ENCODE measurements at places on chromosomes 7 and 10. TPM values are rescaled to one million over a fixed set of nuclear protein-coding genes. Genes with fewer than 3 reads are reported as not detected.

The SFRP4 gene
- not detected for total RNA-seq

DNA sequence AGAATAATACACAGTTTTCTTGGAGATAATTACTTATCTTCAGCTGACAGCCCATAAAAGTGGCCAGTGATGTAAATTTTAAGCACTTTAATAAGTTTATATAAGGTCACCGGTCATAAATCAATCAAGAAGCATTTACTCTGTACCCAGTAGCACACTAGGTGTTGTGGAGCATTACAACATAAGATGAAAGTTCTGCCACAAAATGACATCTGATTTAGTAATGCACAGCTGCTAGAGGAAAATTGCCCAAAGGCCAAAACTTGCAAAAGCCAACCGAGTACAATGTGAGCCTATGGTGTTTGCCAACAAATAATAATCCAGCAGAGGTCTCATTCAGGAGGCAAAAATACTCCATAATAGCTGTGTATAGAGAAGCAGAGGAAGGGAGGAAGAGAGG, 63.6 kb downstream of the GPR37 start:
- no peak for DNase-seq

DNA sequence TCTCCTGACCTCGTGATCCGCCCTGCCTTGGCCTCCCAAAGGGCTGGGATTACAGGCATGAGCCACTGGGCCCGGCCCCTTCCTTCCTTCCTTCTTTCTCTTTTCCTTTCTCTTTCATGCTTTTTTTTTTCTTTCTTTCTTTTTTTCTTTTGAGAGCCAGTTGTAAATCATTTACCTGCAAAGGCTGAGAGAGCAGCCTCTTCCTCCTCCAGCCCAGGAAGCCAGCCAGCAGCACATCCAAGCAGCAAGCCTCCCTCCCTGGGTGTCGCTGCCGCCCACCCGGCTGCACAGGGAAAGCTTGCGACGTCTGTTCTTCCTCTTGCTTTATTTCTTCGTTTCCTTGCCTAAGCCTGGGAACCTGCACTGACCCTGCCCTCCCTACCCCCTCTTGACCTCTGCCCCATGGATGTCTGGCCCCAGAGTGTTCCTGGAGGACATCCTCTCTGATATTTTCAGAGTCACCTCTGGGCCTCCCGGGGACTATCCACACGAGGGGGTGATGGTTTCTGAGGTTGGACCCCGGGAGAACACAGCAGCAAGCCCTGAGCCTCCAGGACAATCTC, 62.8 kb upstream of the MYL10 start:
- no peak for DNase-seq

DNA sequence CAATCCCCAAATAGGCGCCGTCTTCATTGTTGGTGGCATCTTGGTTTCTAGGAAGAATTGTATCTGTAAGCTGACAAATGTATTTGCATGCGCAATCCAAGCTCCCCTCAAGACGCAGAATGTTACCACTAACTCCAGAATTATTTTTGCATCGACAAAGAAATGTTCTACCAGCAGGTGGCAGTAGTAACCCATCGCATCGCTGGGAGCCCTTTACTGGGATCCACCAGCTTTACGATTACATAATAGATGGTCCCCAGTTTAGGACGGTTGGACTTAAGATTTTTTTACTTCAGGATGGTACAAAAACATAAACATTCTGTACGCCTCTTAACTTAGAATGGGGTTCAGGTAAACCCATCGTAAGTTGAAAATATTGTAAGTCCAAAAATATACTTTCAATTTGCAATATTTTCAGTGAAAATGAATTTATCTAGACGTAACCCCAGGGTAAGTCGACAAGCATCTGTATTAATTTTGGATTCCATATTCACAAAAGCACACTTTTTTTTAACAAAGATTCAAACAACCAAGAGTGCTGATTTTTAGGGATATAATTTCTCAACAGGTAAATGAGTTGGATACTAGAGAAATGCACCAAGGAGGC, 114.0 kb upstream of the COBL start:
- peak; percentile 78 for DNase-seq

DNA sequence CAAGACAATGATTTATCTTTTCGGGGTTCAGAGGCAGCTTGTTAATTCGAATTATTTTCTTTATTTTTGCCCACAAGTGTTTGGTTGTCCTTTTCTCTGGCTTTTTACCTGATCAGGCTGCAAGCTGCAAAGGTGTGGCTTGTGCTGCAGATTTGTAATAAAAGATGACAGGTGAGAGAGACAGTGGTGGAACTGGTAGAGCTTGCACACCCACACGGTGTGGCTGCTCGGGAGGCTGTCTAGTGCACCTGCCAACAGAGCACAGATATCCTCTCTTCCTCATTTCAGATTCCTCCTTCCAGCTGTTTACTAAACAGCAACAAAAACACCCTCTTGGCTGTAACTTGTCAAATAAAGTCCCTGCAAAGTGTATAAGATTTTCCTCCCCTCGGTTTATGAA, 9.2 kb downstream of the GJD4 start:
- DNase-seq, result no peak

DNA sequence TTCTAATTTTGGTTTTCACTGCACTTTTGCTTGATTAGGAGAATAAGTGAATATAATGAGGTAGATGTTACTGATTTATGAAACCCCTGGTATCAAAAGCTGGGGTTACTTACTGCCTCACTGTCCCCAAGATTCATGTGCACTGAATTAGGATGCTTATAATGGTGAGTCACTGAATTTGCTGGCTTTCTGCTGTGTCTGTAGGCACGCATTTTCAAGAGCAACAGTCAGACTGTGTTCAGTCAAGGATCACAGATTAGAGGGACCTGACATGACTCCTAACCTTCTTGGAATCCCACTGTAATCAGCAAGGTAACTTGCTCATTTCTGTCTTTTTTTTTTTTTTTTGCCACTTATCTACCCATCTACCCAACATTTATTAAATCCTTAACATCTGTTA, 59.7 kb downstream of the GPR85 start:
- DNase-seq, result no peak

DNA sequence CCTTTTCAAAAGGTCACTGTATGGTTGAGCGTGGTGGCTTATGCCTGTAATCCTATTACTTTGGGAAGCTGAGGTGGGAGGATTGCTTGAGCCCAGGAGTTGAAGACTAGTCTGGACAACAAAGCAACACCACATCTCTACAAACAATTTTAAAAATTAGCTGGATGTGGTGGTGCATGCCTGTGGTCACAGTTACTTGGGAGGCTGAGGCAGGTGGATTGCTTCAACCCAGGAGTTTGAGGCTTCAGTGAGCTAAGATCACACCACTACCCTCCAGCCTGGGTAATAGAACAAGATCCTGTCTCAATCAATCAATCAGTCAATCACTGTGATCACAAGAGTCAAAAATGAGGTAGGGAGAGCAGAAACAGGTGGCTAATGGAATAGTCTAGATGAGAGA, 97.0 kb downstream of the SUGCT start:
- DNase-seq, result no peak
